NCI-H1930 (cell line): ENCODE measurements at places on chromosomes 6 and 20.

DNA sequence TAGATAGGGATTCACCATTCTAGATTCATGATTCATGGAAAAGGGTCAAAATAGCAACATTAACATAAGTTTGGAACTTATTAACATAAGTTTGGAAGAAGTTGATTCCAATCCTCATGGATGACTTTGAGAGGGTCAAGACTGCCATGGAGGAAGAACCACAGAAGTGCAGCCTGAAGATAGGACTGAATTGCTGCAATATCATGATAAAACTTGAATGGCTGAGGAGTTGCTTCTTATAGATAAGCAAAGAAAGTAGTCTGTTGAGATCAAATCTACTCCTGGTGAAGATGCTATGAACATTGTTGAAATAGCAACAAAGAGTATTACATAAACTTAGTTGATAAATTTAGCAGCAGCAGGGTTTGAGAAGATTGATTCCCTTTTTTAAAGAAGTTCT is 62.2 kb downstream of the GMDS start:
- no peak for DNase-seq

DNA sequence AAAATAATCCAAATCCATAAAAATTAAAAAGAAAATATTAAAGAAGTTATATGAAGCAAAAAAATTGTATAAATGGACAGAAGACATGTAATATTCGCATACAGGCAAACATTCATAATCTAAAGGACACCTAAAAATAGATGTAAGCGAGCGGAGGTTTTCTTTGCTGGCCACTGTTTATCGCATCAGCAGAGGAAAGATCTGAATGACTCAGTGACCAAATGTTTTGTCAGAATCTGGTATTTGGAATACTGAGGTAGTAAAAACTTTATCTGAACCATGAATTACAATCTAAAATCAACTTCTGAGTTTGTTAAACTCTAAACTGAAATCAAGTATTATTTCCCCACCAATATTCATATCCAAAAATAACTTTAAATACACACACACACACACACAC is 7.8 kb downstream of the TSPYL4 start:
- no peak for DNase-seq

DNA sequence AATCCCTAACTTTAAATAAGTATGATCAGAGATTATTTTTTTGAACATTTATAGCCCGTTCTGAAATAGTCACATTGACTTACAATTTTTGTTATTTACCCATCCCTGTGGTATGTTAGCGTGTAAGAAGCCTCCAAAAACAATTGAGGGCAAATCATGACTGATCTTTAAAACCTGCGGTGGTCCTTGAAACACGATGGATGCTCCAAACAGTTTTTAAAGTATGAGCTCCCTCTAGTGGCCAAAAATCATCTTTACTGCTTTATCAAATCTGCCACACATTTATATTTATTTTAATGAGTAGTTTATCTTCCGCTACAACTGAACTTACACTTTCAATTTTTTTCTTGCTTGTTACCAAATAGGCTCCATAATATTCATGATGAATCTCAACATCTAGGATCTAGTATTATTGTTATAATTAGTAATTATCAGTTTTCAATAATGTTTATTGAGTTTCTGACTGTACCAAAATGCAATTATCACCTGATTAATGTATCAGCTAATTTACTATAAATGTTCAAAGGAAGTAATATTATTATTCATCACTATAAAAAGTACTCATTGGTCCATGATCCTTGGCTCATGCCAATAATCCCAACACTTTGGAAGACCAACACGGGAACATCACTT is 52.2 kb downstream of the MARCKS start:
- DNase-seq = peak; percentile 63

GRCh38 chr6:143007646-143008045 is 53.0 kb upstream of the AIG1 start:
- DNase-seq = no peak

DNA sequence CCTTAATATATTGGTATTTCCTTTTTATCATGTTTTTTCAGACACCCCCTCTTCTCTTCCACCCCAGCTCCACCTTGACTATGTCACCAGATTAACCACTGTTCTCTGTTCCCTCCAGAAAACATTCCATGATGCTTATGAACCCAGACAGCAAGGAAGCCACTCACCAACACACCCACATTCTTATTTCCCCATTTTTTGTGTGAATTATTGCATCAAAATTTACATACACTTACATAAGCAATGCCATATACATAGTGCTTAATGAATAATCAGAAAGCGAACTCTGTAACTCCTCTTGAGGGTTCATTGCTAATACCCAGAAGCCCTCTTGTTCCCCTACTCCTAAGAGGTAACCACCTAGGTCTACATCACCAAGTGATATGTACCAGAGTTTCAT is 182.3 kb upstream of the CDYL start:
- DNase-seq = no peak

DNA sequence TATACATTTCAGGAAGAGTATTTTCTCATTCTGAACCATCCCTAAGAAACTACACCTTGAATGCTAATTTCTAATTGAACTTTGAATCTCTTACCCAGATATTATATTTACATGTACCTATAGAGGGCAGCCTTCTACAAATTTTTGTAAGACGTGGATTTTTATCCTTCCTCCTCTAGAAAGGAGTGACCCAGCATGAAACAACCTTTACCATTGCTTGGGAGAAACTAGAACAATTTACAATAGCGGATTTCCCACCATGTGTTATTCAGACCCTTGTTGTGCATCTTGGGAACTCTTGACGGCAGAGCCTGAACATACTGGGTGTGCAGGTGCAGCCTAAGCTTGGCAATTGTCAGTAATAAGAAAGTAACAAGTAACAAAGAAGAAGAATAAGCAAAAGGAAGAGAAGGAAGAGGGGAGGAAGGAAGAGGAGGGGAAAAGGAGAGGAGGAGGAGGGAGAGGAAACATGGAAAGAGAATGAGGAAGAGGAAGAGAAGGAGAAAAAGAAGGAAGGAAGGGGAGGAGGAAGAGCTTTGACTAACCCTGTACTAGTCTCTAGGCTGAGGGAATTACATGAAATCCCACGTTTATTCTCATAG is 10.8 kb upstream of the TAAR1 start:
- peak; percentile 9 for DNase-seq

DNA sequence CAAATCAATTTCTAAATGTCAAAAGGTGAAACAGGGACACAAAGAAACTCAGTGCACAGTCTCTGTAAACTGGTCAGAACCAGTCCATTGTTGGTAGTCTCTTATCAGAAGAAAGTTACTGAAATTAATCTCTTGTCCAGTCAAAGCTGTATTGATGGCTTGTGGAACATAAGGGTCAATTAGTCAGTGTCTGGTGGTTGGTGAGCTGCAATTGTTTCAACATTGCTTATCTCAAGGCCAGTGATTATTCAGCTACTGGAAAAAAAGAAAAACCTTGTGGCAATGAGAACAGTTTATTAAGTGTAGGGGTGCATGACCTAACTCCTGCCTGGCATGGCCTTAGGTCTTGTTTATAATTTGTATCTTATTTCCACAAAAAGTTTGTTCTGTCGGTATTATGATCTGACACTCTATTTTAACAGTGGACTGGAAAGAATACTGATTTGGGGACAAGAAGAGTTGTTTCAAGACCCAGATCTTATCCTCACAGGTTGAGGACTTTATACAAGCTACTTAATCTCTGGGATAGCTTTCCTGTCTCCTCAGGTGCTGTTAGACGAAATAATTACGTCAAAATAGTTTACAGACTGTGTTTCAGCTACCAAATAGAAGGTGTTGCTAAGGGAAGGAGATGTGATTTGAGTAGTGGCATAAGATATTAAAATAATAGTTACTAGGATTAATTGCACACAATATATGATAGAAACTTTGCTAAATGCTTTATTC is 520.0 kb upstream of the IRAK1BP1 start:
- no peak for DNase-seq

GRCh38 chr6:39330057-39330456 is 7.6 kb upstream of the KCNK16 start:
- no peak for DNase-seq

DNA sequence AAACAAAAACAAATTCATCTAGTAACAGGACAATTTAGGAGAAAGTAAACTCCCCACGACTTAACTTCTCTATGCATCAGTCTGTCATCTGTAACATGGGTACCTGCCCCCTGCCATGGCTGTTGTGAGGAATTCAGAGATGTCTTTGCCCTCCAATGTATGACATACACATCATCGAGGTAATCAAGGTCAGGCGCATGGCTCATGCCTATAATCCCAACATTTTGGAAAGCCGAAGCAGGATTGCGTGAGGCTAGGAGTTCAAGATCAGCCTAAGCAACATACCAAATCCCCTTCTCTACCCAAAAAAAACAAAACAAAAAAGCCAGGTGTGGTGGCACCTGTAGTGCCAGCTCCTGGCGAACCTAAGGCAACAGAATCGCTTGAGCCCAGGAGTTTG is 9.0 kb downstream of the EEF1A1 start:
- no peak for DNase-seq

- peak; percentile 53 for DNase-seq
Observed at GRCh38 chr20:57388953-57389694, 2.1 kb upstream of the RBM38 start.

GRCh38 chr6:77361018-77361417 is 102.3 kb downstream of the HTR1B start:
- DNase-seq = no peak

- no peak for DNase-seq
Observed at GRCh38 chr6:144215402-144215931, 65.2 kb downstream of the STX11 start.
